HuH-7.5 (cell line): ENCODE measurements at places on chromosomes 3 and 15.

DNA sequence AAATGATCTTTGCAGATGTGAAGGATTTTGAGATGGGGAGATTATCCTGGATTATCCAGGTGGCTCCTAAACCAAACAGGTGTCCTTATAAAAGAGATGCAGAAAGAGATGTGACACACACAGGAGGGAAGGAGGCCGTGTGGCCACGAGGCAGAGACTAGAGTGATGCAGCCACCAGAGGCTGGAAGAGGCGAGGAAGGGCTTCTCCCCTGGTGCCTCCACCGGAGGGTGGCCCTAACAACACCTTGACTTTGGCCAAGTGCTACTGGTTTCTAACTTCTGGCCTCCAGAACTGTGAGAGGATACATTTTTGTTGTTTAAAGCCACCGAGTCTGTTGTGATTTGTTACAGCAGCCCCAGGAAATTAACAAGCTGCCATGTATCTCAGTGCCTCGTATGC, 127.1 kb downstream of the ASB7 start:
- no peak for DNase-seq

DNA sequence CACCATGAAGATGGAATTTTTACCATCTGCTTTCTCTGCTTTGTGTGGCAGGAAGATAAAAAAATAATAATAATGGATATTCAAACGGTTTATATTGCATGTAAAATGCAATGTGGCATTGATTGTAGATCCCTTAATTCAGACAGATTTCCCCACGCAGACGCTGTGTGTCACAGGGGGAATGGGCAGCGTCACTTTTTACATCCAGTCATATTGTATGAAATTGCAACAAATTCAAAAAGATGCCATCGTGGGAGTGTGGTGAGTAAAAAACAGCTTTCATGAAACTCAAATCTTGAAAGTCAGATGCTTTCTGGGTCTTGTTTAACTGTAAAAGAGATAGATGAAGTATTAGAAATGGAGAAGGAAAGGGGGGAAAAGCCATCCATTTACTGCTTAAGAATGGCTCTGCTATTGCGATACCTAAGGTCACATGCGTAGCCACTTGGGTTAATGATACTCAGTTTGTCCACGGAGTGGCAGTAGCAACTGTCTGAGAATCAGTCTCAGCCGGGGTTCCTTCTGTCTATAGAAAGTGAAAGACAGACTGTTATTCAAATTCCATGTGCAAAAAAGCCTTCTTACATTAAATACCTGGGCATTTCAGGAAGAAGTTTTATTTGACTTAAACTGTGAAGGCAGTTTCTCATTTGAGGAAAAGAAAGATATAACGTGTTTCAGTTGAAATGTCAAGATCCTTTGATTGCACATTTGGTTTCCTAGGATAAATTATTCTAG, 28.5 kb downstream of the BTD start:
- DNase-seq, result peak; percentile 77

DNA sequence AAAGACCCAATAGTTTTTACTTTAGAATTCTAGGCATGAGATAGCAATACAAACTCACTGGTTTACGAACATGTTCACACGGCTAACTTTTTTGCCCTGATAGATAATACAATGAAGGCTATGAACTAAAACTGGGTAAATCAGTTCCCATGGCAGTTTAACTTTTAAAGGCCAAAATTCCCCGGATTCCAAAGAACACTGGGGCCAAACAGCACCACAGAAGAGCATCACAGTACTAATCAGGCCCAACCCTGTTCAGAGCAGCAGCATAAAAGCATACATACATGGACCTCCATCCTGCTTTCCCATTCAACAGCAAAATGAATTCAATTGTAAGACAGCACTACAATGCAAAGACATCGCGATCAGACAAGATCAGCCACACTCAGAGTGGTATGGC, 540.3 kb upstream of the CCDC54 start:
- no peak for DNase-seq

DNA sequence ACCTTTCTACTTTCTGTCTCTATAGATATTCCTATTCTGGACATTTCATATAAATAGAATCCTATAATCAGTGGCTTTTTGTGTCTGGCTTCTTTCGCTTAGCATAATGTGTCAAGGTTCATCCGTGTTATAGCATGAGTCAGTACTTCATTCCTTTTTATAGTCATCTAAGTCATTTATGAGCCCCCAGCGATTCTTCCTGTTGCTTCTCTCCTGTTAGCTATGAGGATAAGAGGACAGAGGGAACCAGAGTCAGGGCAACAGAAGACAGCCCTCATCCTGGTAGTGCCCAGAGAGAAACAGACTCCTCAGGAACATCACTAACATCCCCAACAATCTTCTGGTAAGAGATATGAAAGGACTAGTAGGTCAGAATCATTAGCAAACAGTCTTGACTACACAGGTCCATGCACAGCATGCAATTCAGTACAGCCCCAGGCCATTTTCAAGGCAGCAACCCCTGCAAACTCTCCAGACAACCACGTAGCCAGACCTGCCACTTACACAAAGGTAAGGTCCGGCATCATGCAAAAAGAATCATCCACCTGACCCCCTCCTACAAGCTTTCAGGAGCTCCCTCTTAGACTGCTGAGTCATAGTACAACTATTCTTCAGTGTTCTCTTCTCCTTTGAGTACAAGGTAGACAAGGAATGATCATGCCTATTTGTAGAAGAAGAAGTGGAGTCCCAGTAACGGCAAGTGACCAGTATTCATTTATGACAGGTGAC, 91.5 kb downstream of the MYLK start:
- DNase-seq, result no peak

DNA sequence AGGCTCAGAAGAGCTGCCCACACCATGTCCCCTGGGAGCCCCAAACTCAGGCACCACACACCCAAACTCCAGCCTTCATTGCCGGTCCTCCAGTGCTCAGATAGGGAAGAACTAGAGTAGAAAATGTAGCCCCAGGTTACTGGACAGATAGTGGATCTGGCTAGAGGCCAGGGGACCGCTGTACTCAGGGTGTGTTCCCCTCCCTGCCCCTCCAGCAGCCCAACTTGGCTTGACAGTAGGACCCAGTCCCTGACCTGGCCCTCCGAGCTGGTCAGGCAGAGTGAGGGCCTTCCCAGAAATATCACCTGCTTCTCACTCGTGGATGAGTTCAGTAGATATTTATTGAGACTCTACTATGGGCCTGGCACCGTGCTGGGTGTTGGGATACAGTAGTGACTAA, 100.0 kb downstream of the CORO2B start:
- DNase-seq, result no peak

GRCh38 chr3:177563243-177563780, 366.0 kb upstream of the TBL1XR1 start:
- no peak for DNase-seq

GRCh38 chr3:20076296-20076997, 36.2 kb downstream of the KAT2B start:
- DNase-seq, result no peak
